Cardiac fibroblast (primary cell): ENCODE measurements at places on chromosomes 7 and 10.
A peak's percentile ranks its signal among the peaks of the same experiment; 100 is the strongest.

DNA sequence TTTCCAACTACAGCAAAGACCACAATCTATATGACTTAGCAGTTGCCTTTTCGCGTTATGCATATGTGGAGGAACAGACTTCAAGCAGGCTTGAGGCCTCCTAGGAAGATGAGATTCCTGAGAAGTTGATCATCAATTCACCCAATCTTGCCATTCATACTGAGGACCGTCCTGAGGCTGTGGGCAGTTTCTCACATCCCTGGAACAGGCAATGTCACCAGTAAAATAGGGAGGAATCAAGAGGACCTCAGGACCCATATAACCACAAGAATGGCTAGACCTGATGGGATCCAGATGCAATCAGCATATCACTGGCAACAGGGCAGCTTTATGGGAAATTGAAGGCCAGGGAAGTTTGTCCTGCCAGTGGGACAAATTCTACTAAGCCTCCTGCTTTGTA is 17.3 kb downstream of the KDM7A start:
- DNase-seq: no peak

GRCh38 chr10:28294809-28295208 is 8.1 kb downstream of the MPP7 start:
- no peak for DNase-seq

DNA sequence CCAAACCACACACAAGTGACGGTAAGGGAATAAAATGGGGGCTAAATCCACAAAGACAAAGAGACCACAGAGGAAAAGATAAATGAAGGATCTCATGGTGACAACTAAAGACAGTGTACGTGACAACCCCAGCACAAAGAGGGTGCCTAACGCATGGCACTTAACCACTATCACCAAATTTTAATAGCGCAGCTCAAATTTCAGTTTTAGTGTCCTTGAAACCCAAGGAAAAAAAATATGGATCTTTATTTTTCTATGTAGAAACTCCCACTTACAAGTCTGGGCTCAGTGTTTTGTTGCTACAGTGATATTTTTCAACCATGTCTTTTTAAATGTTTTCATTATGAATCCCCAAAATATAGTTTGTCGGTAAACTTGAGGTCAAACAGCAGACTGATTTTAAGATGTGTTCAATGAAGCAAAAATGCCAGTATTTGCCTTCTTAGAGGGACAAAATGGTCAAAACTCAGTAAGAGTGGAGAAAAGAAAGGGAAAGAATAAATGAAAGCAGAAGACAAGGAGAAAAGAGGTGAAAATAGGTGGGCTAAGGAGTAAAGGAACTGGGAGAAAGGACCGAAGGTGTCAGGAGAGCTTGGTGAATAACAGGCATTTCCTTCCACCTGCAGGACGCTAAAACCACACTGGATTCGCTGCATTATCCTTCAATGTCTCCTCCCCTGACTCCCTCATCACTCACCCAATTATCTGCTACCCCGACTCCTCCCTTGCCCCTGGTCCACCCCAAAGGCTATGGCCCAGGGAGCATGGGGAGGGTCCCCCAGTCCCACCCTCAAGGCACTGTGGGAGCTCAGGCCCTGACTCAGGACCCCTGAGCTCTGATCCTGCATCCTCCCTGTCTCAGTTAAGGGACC is 3.5 kb downstream of the ASB13 start:
- DNase-seq: no peak

- DNase-seq: peak; percentile 55
Observed at GRCh38 chr7:27462575-27463270, 200.0 kb downstream of the HIBADH start.

GRCh38 chr10:18334116-18334867 is 194.1 kb downstream of the CACNB2 start:
- DNase-seq: peak; percentile 56

- no peak for DNase-seq
Observed at GRCh38 chr7:100044718-100045117, 4.9 kb upstream of the ZSCAN21 start.

DNA sequence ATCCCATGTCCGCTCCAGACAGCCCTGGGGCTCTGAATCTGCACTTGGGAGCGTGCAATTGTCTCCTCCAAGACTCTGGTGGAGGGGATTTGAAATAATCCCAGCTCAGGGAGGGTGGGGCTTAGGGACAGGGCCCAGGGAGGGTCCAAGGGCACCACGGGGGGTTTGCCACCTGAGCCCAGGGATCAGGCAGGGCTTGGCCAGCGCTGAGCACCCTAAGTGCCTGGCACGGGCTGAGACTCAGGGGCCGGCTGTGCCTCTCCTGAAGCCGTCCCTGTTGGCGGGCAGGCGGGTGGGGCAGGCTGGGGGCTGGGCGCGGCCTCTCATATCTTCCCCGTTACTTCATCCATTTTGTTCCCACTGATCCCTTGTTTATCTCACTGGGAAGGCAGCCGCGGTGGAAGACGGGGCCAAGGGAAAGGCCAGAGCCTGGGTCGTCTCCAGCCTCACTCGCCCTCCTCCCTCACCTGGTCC is 41.8 kb upstream of the ELN start:
- DNase-seq: no peak

GRCh38 chr10:92530421-92530820 is 43.5 kb downstream of the IDE start:
- peak; percentile 13 for DNase-seq

GRCh38 chr10:2729197-2729596 is 338.2 kb upstream of the PFKP start:
- no peak for DNase-seq

GRCh38 chr7:3861386-3861785 is 560.3 kb downstream of the SDK1 start:
- DNase-seq: no peak

GRCh38 chr10:17831896-17832295 is 22.7 kb downstream of the MRC1 start:
- no peak for DNase-seq

GRCh38 chr7:105779856-105780780 is 96.3 kb downstream of the ATXN7L1 start:
- DNase-seq: no peak

DNA sequence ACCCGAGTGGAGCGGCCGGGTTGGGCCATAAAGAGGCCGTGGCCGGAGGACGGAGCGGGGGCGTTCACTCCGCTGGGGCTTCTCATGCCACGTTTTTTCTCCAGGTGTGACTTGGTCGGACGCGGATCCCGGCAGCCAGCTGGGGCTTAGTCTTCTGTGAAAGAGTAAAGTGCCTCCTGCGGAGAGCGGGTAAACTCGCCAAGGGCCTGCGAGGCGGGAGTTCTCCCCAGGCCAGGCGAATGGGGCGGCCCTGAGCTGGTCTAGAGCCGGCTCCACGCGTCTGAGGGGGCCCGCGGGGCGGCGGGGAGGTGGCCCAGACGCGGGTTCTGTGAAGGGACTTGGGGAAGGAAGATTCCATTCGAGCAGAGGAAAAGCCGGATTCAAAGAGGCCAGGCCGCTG is 86.3 kb upstream of the VIPR2 start:
- no peak for DNase-seq

- no peak for DNase-seq
Observed at GRCh38 chr7:114417290-114417689, 2.7 kb downstream of the FOXP2 start.

DNA sequence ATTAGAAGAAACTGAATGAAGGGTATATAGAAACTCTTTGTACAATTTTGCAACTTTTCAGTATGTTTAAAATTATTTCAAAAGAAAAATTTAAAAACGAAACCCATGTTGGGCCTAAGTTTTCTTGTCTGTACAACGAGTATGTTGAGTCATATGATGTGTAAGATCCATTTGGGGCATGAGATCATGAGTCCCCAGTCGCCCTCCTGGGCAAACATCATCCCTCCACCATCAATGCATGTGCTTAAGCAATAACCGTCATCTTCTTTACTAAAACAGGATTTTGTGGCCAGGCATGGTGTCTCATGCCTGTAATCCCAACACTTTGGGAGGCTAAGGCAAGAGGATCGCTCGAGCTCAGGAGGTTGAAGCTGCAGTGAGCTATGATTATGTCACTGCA is 54.2 kb upstream of the CDCA7L start:
- peak; percentile 2 for DNase-seq

GRCh38 chr7:129209067-129209926 is 15.5 kb upstream of the AHCYL2 start:
- DNase-seq: no peak

GRCh38 chr10:112217386-112218035 is 33.9 kb upstream of the GPAM start:
- DNase-seq: no peak

- DNase-seq: no peak
Observed at GRCh38 chr7:45191396-45191795, 33.8 kb downstream of the RAMP3 start.

GRCh38 chr7:140639366-140640053 is 1.1 kb downstream of the DENND2A start:
- peak; percentile 55 for DNase-seq

- peak; percentile 92 for DNase-seq
Observed at GRCh38 chr10:82288461-82288881, 413.5 kb downstream of the NRG3 start.

DNA sequence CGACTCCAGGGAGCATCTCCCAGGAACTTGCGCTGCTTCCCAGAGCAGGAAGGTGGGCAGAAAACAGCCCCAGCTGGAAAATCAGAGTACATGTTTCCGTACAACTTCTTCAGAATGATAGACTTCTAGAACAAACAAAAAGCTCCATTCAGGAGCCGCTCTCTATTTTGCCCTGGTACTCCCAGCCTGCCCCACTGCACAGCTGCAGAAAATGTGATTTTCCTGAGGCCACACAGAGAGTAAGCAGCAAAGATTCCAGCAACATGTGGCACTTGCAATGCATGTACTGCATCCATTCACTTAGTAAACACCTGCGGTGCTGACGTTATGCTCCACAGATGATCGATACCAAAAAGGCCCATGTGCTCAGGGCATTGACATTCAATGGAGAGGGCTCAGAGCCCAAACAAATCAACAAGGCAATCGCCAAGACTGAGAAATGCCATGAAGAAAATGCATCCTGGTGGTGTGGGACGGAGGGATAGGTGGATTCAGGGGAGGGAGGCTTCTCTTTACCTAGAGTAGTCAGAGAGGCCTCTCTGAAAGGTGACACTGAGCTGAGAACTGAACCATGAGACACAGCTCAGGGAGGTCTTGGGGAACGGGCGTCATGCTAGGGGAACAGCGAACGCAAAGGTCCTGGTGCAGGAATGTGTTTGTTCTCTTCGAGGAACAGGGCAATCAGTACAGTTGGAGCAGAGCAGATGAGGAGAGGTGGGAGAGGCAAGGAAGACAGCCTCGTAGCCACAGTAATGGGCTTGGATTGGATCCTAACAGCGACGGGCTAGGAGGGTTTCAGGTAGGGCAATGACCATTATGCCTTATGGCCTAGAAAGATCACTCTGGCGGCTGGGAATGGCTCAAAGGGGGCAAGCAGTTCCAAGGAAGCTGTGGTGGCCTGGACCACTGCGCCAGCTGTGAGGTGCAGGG is 35.3 kb upstream of the DUSP5 start:
- DNase-seq: no peak

DNA sequence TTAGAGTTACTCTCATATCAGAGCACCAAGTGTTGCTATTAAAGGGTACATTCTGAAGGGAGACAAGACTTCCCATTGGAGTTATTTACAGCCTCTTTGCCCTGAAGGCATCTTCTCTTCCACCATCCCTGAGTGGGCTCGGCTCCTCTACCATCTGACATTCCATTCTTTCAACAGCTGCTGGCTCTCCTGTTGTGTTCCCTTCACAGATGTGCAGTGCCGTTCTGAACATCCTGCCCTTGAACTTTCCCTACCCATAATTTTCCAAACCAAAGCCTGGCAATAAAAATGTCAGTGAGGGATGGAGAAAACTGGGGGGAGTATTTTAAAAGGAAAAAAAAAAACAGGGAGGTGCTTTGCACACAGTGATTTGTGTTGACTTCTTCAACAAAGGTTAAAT is 392.9 kb downstream of the KCNMA1 start:
- DNase-seq: no peak

- no peak for DNase-seq
Observed at GRCh38 chr10:127012071-127012768, 107.0 kb downstream of the DOCK1 start.

GRCh38 chr7:110600956-110601355 is 490.0 kb upstream of the LRRN3 start:
- no peak for DNase-seq

DNA sequence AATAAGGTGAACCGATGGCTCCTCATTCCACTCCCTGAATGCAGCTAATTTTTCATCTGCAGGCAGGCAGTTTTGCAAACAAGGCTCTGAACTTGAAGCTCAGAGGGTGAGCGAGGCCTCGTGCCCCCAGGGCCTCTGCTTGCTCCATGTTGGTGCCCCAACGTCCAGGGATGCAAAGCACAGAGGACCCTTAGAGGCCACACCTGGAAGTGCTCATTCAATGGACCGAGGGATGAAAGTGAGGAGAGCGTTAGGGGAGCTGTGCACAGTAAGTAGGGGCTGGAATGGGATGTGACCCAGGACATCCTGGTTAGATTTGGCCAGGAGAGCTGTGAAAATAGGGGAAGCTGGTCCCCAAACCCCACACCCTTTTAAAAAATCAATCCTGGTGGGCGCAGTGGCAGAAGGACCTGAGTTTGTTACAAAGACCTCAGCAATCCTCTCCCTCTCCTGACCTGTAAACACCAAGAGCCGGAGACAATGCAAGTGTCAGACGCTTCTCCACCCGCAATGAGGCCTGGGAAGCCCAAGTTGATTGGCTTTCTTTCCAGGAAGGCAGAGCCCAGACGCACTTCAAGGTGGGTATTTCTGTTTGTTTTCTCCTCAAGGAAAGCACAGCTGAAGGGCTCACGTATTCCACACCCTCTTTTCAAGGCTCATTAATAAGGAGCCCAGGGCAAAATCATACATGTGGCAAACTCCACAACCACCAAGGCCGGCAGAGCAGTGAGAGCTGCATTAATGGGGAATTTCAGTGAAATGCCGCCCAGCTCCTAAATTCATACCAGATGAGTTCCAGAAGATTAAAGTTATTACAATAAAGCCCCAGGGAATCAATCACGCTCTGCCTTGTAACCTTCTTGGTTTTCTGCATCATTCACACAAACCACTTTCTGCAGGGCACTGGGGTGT is 14.1 kb upstream of the CXCL12 start:
- DNase-seq: no peak
